ENCODE measurements at places on chromosomes 2 and 18.

- DNase-seq = peak; percentile 51
These were observed 62.7 kb downstream of the PTRHD1 start for GRCh38 chr2:24730481-24730880.

DNA sequence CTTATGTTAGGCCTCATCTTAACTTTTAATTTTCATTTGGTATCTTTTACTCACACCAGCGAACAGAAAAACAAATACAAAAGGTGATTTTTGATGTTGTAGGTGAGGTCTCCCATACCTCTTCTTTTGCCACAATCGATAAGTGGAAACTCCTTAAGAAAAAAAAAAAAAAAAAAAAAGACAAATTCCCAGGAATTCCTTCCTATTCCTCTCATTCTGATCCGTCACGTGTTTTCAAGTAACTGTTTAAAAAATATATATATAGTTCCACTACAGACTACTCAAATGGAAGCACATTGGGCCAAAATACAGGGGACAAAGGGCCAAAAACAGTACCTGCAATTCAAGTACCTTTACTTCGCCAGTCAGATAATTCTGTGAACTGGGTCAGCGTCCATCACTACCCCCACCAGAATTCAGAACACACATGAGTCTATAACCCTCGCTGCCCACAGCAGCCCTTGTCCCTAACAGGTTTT lies 16.5 kb downstream of the NMUR1 start:
- no peak for DNase-seq

DNA sequence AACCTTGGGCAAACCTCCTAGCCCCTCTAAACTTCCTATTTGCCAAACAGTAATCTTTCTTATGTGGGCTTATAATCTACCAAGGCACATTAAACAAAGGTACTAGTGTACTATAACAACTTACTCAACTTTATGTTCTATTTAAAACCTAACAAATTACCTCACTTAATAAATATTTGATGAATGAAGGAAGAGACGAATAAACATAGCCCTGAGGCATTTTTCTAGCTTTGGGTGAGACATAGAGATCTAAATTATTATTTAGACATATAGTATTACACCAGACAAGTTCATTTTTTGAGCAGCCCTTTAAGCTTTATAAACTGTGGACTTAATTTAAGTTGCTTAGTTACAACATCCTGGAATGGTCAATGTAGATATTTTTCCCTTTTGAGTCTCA lies 104.6 kb downstream of the UNC80 start:
- DNase-seq = no peak

DNA sequence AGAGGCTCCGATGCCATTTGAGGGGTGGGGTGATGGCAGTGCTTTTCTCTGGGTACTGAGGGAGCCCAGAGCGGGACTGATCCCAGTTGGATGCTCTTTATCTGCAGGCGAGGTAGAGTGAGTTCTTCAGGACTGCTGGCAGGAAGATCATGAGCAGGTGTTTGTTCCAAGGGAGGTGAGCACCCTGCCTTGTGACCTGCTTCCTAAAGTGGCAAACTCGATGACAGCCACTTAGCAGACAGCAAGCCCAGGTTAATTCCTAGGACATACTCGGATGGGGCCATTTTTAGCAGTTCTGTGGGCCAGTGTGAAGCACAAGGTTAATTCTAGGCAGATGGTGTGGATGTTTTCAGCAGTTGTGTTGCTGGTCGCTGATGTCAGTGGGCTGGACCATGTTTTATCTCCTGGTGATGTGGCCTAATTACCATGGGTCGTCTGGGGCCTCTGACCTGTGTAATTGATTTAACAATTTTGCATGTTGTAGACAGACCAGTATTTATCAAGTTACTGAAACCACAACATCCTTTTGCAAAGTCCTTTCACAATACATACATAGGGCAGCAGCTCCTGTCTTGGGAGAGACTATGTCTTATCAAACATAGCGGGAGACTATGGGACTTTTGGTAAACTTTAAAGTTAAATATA lies 4.9 kb downstream of the FKBP1B start:
- DNase-seq = no peak

DNA sequence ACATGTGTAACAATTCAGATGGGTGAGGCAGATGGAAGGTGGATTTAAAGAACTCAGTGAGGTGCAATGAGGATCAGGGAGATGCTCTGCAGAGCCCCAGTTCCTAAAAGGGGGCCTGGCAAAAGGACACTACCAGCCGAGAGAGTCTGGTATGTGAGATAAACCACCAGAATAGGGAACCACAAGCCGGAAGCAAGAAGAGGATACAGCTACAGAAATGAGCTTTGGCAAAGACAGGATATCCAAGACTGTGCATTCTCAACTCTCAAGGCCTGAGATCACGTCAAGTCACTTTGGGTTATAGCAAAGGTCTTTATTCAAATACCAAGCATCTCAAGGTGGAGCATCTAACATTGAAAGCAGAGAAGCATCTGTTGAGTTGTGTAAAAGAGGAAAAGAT lies 293.5 kb downstream of the ARHGAP15 start:
- no peak for DNase-seq

GRCh38 chr18:59141294-59142068 lies 1.8 kb downstream of the SEC11C start:
- no peak for DNase-seq
